ENCODE measurements at places on chromosomes 1 and 21.
A peak's percentile ranks its signal among the peaks of the same experiment; 100 is the strongest.

DNA sequence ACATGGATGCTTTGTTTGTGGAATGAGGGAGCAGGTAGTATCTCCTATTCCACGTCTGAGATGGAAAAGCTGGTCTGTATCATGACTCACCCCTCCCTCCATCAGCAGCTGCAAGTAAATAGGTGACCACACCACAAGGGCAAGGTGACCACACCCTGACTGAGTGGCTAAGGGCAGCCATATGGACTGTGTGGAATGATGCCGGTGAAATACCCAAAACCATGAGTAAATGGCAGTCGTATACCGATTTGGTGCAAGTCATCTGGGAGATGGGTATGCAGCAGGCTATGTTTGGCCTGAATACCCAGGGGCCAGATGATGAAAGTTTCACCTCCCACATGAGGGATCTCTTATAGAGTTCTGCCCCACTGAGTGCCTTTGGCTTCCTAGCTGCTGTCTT lies 15.8 kb upstream of the UBE2U start:
- no peak for DNase-seq

DNA sequence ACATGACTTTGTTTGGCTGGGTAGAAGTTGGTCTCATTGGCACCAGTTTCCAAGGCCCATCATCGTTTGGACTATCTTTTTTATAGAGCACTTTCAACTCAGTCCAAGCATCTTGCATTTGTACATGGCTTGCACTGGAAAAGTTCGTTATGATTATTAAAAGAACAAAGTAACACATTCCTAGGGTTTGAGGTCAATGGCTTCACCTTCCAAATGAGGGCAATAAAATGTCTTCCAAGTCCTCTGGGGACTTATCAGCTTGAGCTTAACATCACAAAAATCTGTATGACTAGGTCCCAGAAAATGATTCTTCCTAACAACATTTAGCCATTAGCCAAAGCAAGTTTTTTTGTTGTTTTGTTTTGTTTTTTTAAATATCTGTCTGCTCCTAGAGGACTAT lies 610.8 kb downstream of the LMO4 start:
- no peak for DNase-seq

GRCh38 chr1:147129116-147129873 lies 43.0 kb downstream of the PRKAB2 start:
- DNase-seq = no peak

GRCh38 chr1:188669728-188670382 lies 1807.8 kb downstream of the BRINP3 start:
- no peak for DNase-seq

- DNase-seq = no peak
Observed at GRCh38 chr1:213474054-213474453, 423.0 kb downstream of the RPS6KC1 start.

GRCh38 chr1:60134716-60135115 lies 61.1 kb upstream of the C1orf87 start:
- DNase-seq = no peak

DNA sequence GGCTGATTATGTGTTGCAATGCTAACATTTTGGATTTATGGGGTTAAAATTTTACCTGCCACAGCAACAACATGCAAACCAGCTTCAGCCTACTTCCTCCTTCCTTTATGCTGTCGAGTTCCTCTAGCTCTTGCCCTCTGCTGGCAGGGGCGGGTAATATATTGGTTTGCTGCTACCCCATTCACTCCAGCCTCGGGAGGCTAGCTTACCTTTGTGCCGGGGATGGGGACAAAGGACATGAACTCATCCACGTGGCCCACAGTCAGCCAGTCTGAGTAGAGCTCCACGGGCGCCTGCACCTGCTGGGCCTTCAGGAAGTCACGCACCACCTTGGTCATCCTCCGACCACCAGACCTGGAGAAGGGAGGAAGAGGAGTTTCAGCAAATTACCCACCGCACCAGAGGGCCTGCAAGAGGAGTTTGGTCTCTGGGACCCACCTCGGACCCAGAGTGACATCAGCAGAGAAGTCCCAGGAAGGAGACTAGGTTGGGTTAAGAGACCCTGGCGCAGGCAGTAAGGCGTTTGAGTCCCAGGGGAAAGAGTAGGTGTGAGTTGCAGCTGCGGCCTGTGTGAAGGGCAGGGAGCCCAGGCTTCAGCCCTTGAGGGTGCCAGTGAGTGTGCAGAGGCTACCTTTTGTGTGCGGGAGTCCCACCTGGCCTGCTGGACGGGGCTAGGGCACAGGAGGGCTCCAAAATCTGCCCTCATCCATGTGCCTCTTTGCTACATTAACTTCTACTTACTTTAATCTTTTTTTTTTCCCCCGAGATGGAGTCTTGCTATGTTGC lies 21.8 kb upstream of the SDHB start:
- no peak for DNase-seq

DNA sequence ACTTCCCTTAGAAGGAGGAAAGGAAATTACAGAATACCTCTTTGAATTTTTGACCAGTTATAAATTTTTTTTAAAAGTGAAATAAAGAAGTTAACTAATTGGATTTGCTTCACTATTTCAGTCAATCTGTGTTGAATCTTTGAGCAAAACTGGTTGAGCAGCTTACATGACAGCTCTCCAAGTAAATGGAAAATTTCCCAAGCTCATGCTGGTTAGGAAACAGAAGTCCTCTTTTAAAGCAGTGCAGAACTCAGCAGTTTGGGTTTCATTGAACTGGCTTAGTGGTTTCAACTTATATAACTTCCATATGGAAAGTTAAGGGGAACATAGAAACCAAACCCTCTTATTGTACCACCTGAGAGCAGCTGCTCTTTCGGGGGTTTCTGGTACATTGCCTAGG lies 250.5 kb downstream of the PDE4B start:
- DNase-seq = no peak

DNA sequence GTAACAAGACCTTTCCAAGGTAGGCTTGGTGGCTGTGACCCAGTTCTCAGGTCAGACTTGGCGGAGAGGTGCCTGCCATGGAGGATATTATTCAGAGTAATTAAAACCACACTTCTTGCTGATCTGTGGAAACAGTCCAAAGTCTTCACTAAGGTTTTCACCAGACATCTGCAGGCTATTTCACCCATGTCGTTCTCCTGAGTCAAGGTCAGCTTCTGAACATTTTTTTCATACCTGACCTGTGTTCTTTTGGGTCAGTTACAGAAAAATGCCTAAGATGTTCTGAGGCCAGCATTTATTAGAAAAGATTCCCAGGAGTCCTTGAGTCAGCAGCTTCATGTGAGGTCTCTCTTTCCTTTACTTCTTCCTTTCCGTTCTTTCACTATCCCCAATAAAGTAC lies 54.9 kb downstream of the RGL1 start:
- no peak for DNase-seq

GRCh38 chr1:152663098-152663497 lies at the start of gene LCE2D:
LCE2D (plus strand) TSS chr1:152663380; CDS start chr1:152664106, 726 bp downstream.
- no peak for DNase-seq

DNA sequence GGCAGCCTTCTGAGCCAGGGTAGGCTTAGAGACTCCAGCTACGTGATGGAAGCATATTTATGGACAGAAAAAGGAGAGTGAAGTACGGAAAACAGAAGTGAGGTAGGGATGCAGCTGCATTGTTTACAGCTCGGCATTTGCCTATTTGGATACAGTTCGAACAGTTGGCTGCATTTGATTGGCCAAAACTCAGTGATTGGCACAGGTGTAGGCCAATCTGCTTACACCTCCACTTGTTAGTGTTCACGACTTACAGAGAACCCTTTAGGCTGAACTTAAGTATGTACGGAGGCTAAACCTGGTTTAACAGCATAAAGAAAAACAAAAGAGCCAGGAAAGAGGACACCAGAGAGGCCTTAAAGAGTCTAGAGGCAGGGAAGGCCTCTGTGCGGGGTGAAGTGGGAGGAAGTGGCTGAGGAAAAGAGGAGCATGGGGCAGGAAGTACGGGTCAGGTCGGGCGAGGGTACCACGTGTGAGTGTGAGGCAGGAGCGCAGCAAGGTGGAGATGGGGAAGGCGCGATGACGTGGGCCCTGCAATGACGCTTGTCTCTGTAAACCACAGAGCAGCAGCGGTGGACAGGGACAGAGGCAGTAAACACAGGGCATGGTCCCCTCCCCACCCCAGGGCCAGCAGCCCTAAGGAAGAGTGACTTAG lies 32.0 kb downstream of the RSPH1 start:
- peak; percentile 37 for DNase-seq

DNA sequence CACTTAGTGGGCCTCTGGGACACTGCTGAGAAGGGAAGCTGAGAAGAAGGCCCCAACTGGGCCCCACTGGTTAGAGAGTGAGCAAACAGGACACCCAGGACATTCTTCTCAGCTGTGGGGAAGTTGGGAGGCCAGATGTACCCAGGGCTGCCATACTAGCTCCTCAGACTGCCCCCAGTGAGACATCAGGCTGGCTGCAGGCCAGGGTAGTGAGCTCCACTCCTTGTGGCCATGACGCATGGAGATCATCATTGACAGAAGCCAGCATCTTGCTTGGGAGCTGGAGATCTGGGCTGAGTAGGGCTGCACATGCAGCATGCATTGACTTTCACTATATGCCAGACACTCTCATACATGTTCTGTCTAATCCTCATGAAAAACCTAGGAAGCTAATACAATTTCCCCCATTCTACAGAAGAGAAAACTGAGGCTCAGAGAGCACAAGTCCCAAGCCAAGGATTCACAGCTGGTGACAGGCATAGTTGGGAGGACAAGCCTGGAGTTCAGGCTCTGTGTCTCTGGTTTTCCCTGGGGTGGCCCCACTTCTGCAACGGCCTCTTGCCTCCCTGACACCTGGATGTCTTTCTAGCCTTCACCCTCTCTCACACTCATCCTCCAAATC lies 24.1 kb upstream of the MYCL start:
- DNase-seq = no peak

- no peak for DNase-seq
Observed at GRCh38 chr1:198238121-198238520, 81.3 kb downstream of the NEK7 start.

DNA sequence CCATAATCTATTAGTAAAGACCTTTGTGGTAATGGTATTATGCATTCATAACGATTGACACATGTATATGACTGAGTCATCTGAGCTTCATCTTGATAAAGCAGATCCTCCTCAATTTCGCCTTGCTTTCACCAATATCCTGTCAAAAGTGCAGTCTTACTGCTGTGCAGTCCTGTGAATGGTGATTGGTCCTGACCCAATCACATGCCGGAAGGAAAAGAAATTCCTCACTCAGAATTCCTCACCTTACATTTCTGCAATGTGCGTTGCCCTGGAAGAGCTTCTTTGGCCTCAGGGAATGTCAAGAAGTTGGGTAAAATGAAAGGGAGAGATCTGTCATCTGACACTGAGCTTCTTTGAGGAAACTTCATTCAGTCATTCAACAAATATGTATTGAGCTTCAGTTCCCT lies 121.0 kb upstream of the TSPAN2 start:
- no peak for DNase-seq

DNA sequence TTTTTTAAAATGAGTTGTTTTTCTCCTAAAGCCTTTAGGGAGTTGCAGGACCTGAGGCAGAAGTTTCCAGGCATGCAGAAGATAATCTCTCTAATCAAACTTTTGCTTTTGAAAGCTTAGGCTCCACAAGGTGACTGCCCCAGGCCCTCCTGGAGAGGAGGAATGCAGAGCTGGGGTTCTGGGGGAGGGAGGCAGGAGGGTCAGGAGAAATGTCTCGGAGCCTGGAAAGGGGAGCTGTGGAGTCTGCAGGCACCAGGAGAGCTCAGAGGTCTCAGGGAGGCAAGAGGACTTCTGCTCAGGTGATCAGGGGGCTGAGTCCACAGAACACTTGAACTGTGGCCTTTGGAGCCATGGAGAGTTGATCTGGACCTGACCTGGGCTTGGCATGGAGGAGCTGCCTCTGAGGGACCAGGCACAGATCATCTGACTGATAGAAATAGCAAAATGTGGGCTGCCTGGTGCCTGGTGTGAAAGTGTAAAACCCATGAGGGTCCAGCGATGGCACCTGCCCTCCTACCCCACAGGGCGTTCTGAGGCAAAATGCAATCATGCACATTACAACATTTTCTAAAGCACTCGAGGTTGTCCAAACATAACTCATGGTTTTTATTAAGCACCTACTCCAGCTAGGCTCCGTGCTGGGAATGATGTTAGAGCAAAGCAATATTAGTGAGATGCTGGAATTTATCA lies 10.0 kb upstream of the ABCG1 start:
- no peak for DNase-seq

GRCh38 chr1:18041102-18041501 lies 66.5 kb upstream of the IGSF21 start:
- no peak for DNase-seq

GRCh38 chr1:153978274-153978909 lies 918 bp upstream of the JTB start:
- DNase-seq = no peak

- DNase-seq = no peak
Observed at GRCh38 chr1:232547938-232548484, 81.9 kb downstream of the SIPA1L2 start.

GRCh38 chr1:200880212-200880611 lies 7.4 kb downstream of the GPR25 start:
- DNase-seq = no peak

GRCh38 chr1:214236477-214236876 lies 44.5 kb upstream of the SMYD2 start:
- DNase-seq = no peak

DNA sequence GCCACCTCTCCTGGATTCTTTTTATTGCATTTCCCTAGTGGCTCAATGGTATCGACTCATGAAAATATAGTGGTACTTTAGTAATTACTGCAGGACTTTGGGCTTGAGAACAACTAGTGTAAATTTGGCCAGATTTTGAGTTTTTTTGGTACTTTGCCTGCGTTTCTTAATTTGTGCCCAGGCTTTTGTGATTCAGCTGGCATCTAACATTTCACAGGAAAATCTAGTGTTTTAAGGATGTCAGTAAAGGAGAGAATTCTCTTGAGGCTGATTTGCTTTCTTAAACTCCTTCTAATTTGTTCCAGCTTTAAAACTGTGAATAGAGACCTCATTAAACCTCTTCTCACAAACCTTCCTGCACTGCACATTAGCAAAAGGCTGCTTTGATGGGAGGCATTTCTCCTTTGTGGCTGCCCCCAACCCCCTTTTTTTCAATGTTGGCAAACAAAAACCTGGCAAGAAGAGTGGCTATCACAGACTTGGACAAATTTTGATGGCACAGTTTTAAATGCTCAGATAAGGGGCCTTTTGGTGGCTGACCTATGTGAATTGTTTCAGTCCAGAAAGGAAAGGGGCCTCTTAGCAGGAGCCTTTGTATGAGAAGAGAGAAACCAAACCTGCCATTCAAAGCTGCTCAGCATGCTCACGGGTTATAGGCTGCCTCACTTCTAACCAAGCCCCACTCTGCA lies 113.4 kb upstream of the RAVER2 start:
- DNase-seq = no peak

DNA sequence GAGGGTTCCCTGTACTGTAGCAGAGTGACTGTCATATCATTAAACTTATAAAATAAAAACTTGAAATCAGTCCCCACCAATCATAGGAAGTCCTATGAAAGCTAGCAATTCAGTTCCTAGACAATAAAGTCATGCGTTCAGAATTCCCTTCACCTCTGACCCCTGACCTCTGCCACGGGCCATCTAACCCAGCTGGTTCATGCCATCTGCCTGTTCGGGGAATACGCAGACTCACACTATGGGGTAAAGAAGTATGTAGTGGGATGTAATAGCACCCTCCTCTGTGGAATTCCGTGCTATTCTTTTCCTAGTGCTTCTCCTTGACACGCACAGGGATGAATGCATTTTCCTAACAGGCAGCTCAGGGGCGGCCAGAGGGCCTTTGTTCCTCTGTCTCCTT lies 2.1 kb downstream of the GSTM4 start:
- no peak for DNase-seq

- DNase-seq = no peak
Observed at GRCh38 chr1:238450976-238451375, 560.3 kb upstream of the ZP4 start.
